ENCODE measurements at places on chromosomes 16 and 17.

- DNase-seq: no peak
Observed at GRCh38 chr17:77409282-77410161, 268.8 kb downstream of the SEC14L1 start.

- no peak for DNase-seq
Observed at GRCh38 chr17:78706271-78706915, 75.7 kb downstream of the CYTH1 start.

GRCh38 chr17:32126325-32126724 lies 16.0 kb upstream of the RHOT1 start:
- no peak for DNase-seq

DNA sequence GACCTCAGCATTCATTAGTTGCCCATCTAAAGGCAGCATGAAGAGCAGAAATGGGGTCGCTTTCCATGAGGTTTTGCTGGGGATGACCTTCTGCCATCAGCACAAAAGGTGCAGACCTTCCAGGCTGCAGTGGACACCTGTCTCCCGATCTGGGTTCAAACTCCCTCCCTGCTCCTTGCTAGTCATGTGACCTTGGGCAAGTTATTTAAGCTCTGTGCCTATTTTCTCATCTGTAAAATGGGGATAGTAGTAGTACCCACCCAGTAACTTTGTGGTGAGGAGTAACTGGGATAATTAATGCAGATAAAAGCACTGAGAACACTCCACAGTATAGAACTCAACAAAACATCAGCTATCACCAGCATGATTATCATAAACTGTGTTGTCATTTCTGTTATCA lies 21.4 kb upstream of the COQ7 start:
- no peak for DNase-seq

DNA sequence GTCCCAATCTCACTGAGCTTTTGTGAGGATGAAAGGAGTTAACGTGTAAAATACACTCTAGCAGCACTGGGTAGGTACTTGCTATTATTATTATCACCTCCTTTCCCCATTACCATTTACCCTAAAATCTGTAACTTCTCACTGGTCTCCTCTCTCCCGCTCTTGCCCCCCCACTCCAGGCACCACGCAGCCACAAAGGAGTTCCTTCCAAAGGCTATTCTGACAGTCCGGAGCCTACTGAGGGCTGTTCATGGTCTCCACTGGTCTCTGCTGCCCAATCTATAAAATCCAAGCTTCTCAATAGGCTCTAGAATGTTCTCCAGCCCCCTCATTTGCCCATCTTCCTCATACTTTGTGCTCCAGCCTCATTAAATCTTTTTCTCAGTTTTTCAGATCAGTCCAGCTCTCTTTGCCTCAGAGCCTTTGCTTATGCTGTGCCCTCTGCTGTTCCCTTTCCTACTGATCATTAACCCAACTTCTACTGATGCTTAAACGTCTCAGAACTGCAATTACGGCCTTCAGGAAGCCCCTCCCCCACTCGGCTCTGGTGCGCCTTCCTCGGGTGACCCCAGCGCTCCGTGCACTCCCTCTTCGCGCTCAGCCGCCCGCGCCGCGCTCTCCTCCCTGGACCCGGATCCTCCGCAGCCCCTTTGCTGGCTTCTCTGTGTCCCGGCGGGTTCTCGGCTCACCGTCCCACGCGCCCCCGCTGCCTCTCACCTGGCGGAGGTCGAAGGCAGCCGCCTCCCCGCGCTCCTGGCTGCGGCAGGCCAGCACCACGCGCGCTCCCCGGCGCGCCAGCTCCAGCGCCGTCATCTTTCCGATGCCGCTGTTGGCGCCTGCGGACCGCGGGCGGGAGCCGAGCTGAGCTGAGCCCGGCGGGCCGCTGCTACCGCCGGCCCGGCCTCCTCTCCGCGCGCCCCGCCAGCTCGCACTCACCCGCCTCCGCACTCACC lies 737 bp downstream of the DHRS13 start:
- DNase-seq: no peak

DNA sequence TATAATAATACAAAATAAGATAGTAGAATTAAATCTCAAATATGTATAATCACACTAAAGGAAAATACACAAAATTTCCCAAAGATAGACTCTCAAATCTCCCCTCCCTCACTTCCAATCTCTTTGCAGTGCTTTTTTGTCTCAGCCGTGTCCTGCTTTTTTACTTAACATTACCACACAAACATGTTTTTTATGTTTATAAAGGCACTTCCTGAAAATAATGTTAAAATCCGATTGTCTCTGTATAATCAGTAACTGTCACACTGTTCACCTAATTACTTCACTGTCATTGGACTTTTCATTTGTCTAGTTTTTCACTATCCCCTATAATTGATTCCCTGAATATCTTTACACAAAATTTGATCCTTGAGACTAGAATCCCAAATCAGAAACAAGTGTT lies 38.2 kb upstream of the ALDH3A2 start:
- no peak for DNase-seq

DNA sequence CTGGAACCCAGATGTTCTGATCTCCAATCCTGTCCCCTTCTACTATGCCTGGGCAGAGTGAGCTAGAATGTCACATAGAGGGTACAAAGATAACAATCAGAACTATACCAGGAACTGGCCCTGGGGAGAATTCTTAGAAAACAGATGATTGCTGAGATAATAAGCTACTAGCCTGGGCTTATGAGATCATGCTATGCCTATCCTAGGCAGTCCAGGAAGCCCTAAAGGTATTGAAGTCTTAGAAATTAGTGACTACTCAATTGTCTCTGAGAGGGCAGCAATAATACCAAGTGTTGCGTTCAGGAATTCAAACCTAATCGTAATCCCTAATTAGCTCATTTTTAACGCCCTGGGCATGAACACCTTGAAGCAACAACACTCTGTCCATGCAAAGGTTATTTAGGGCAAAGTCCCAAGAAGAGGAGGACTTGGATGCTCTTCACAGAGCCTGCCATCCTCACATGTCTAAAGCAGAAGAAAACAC lies 77.1 kb downstream of the MMD start:
- no peak for DNase-seq

- no peak for DNase-seq
Observed at GRCh38 chr17:76107509-76107908, 3.9 kb upstream of the EXOC7 start.

DNA sequence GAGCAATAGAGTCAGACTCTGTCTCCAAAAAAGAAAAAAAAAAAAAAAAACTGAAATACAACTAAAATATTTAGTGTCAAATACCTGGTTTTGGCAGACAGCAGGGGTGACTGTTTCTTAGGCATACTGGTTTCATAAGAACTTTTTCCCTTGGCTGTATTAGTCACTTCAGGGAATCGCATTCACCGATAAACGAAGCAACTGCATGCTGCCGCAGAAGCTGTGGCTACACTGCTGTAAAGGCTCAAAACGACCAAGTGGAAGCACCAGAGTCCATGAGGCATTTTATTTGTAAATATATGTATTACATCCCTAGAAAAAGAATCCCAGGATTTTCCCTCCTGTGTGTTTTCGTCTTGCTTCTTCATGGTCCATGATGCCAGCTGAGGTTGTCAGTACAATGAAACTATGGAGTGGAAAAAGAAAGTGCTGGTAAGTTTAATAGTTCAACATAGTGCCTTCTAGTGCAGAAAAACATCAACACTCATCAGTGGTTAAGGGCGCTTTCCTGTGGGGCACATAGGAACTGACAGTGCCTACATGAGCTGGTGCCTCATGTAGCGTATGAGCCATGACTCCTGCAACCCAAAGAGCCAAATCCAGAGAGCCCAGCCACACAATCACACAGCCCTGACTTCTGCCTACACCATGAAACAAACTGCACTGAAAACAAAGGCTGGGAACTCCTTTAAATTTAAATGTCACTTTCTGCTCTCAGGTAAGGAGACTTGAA lies 7.3 kb downstream of the RPS15A start:
- no peak for DNase-seq

DNA sequence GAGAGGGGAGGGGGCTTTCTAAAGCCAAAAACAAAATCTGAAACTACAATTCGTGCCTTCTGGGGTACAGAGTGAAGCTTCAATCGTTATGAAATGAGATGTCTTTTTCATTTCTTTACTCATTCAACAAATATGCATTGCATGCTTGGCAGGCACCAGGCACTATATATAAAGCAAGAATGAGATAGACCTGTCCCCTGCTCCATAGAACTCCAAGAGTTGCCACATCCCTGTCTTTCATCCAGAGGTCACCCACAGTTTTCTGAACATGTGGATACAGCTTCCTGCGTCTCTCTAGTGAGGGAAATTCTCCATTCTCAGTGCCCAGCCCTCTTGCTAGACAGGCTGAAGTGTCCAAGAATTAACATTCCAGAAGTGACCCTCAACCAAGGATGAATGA lies 343.2 kb upstream of the MAF start:
- no peak for DNase-seq

DNA sequence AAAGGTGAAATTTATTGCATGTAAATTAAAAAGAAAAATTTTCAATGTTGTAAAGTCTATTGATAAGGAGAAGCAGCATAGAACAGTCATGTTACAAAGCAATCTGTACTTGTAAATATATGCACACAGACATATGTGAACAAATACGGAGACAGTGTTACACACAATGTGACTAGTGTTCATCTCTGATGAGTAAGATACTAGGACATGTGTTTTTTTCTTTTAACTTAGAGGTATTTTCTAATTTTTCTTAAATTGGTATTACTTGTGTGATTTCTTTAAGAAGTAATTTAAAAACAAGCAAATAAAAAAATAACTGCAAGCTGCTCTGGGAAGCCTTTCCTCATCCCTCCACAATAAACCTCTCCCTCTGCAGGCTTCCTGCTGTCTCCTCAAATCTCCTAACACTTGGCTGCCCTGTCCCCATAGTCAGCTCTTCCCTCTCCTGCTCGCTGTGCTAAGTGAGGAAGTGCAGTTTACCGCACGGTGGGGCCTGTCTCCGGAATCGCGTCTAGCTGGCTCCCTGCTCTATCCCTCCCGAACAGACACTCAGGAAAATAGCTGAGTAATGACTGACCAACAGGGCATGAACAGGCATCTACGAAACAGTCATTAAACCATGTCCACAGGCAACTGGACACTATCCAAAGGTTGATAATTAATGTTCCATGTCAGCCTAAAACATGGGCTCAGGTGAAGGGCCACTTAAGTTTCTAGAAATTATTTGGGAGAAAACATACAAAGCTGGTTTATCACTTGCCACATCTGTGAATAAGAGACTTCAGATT lies 35.9 kb downstream of the CMTM4 start:
- DNase-seq: no peak

GRCh38 chr17:9790316-9790715 lies 1.1 kb downstream of the DHRS7C start:
- DNase-seq: no peak

DNA sequence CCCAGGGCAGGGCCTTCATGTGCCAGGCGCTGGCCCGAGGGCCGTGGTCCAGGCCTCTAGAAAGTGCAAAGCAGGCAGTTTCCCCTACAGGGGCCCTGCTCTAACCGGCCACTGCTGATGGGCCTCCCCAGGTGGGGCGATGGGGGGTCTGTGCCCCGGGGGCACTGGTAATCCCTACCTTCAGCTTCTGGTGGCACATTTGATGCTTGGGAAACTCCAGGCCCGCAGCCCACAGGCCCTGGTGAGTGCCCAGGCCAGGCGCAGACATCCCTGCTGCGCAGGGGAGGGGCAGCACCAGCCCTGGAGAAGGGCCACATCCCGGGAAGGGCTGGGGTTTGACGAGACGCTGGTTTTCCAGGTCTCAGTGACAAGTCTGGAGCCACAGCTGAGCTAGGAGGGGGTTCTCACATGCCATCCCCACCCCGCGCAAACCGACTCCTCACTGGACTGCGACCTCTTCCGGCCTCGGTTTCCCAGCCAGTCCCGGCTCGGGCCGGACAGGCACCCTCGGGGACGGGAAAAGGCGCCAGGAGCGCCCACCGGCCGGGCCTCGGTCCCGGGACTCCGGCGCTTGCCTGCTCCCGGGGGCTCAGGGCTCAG lies 1.6 kb downstream of the DOC2B start:
- DNase-seq: no peak

DNA sequence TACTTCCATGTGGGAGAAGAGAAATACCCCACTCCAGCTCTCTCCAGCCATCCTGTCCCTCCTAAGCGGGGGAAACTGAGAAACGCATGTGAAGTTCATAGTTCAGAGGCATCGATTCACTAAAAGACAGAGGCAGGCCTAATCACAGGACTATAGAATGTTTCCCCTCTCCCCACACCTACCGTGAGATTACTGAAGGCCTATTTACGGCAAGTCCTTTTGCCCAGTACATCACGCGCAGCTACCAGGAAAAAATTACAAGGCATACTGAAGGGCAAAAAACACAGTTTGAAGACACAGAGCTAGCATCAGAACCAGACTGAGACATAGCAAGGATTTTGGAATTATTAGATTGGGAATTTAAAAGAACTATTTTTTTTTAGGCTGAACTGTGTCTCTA lies 29.1 kb upstream of the IRX5 start:
- DNase-seq: no peak

- no peak for DNase-seq
Observed at GRCh38 chr16:1275791-1276579, 20.1 kb downstream of the TPSD1 start.

DNA sequence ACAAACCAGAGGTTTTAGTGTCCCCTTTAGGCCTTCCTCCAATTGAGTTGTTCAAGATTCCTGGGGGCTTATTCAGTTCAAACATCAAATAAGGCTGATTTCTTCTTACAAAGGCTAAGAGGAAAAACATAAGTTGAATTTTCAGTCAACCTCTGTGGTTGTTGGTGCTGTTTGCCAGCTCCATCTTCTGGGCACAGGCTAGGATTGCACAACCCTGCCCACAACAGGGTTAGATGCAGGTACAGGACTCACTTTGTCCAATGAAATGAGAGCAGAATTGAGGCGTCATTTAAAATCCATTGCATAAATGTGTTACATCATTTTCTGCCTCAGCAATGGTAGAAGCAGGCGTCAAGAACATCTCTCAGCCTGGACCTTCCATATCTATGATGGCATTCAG lies 173.3 kb downstream of the PMP22 start:
- DNase-seq: no peak

DNA sequence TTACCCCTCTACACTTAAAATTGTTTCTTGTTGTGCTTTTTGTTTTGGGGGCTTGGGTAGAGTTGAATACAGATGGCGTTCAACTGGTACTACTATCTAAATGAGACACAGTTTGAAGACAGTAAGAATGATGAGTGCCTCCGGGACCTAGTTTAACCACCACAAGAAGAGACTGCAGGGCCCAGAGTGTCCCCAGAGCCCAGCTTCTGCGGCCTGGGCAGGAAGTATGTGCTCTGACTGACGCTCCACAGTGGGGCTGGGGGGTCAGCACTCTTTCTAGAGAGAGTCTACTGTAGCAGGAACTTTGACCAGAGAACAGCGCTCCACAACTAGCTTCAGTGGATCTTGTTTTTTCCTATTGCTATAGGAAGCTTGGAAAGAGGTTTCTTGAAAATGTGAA lies 174.0 kb downstream of the VPS53 start:
- DNase-seq: no peak
